Lower lobe of right lung (tissue), 2 donors: ENCODE measurements at places on chromosomes 2 and 18. TPM values are rescaled to one million over a fixed set of nuclear protein-coding genes. Genes with fewer than 3 reads are reported as not detected.

Gene CHST9
- 5.6 TPM for total RNA-seq

Gene ASTL
- not detected for total RNA-seq

Gene CYRIA
- total RNA-seq: 29.4 TPM

Gene ONECUT2
- 0.03 TPM for total RNA-seq

Gene PTPRN
- total RNA-seq: not detected

Gene ANKRD12
- total RNA-seq: 77.7 TPM

Gene BUB1
- 4.8 TPM for total RNA-seq

Gene CD226
- 5.4 TPM for total RNA-seq

Gene SERPINB11
- 0.77 TPM for total RNA-seq

- peak; percentile 69 for DNase-seq
Observed at GRCh38 chr18:5543773-5544389, at the start of gene EPB41L3. EPB41L3 (minus strand) TSS chr18:5543997; CDS start chr18:5489183, 54,814 bp downstream.

DNA sequence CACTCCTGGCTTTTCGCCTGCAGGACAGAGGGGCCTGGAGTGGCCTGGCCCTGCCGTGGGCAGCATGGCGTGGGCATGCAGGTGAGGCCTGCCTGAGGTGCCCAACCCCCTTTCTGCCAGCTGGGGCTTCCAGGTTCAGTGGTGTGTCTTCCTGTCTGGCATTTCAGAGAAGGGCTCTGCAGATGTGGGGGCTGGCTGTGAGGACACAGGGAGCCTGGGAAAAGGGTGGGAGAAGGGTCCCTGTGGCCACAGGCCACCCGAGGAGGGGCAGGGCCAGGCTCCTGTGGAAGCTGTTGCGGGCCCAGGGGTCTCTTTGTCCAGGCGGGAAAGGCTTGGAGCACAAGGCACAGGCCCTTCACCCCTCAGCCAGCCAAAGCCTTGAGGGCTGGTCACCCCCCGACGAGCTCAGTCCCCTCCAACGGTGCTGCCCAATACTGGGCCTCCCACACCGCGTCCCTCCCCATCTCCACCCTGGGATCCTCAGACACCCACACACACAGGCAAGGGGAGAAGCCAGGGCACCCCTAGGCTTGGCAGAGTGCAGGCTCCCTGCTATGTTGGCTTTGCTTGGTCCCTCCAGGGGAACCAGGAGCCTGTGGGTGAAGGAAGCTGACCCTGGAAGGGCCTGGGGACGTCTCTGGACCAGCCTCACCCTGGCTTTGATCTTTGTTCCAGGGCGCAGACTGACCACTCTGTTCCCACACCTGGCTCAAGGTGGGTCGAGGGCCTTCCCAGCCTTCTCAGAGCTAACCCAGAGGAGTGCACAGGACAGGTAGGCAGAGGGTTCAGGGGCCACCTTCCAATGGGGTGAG, 3.7 kb upstream of the AQP12A start:
- no peak for DNase-seq

- DNase-seq: peak; percentile 1
Observed at GRCh38 chr2:11571170-11571569, 37.3 kb downstream of the GREB1 start.

- no peak for DNase-seq
Observed at GRCh38 chr18:59386909-59387686, 28.0 kb upstream of the LMAN1 start.

- DNase-seq: no peak
Observed at GRCh38 chr2:53033411-53033810, 734.2 kb upstream of the CHAC2 start.

DNA sequence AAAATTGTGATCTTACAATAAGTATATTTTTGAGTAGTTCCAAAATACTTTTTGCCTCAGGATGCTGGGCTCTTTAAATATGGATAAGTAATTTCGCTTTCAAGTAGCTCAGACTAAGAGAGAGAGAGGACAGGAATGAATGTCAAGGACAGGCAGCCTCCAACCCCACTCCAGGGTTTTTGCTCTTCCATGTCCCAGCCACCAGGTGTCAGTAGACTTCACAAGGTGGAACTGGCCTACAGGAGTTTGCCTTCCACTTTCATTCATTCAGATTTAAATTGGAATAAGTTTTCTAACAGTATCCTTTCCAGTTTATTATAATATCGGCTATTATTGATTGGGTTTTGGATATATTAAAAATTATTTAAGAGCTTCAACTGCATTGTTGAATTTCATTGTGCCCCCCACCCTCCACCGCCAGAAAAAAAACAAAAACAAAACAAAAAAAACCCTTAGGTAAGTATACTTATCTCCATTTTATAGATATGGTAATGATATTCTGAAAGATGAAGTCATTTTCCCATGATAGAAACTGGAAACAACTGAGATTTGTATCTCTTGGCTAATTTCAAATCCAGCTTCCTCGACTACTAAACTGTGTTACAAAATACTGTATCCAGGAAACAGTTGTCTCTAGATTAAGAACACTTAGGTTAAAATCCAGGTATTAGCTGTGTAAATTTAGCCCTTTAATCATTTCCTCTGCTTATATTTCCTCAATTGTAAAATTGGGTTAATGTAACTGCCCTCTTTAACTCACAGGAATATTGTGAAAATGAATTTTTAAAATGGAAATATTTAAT, 793.1 kb downstream of the ERBB4 start:
- no peak for DNase-seq

DNA sequence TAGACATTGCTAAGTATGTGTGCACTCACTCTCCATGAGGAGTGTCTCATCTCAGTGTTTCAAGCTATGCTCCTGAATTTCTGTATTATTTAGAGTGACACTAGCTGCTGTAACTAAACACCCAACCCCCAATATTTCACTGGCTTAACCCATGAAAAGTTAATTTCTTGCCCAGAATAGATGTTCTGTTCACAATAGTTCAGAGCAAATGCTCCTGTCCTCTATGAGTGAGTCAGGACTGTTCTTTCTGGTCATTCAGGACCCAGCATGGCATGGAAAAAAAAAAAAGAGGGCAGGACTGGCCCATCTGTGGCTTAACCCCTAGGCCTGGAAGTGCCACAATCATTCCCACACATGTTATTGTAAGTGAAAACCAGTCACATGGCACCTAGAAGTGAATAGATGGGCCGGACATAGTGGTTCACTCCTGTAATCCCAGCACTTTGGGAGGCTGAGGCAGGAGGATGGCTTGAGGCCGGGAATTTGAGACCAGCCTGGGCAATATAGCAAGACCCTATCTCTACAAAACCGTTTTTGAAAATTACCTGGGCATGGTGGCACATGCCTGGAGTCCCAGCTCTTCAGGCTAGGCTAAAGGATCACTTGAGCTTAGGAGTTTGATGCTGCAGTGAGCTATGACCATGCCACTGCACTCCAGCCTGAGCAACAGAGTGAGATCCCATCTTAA, 663.6 kb downstream of the IRS1 start:
- DNase-seq: no peak

GRCh38 chr2:58448065-58448507, 207.0 kb upstream of the FANCL start:
- DNase-seq: no peak

GRCh38 chr2:10042301-10043161, 819 bp upstream of the KLF11 start:
- DNase-seq: peak; percentile 91

DNA sequence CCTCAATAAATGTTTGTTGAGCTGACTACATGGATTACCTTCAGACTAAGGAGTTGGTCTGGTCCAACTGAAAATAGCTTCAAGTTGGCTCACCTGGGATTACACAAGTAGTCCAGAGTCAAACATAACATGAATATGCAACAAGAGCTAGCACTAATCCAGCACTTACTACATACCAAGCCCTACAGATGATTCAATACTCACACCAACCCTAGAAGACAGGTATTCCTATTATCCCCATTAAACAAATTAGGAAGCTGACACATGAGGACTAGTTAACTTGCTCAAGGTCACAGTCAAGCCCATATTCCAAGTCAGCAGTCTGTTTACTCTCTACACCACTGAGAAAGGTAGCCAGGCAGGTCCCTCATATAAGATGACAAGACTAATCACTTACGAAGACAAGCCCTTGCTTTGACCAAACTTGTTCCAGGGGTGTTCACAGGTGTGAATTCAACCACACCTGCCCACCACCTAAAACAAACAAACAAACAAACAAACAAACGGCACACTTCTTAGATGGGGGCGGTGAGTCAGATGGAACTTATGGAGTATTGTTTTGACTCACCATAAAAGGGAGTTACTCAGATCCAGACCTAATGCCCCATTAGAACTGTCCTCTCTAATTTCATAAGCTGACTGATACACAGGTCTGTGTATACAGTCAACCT, 29.1 kb downstream of the TMEM131 start:
- DNase-seq: no peak

- no peak for DNase-seq
Observed at GRCh38 chr2:197647961-197648690, 27.3 kb downstream of the RFTN2 start.

- peak; percentile 39 for DNase-seq
Observed at GRCh38 chr2:28348149-28348567, 44.5 kb upstream of the FOSL2 start.

- no peak for DNase-seq
Observed at GRCh38 chr2:144939590-144939989, 419.7 kb upstream of the ZEB2 start.

- DNase-seq: no peak
Observed at GRCh38 chr2:218643751-218644310, 15.6 kb downstream of the ZNF142 start.

DNA sequence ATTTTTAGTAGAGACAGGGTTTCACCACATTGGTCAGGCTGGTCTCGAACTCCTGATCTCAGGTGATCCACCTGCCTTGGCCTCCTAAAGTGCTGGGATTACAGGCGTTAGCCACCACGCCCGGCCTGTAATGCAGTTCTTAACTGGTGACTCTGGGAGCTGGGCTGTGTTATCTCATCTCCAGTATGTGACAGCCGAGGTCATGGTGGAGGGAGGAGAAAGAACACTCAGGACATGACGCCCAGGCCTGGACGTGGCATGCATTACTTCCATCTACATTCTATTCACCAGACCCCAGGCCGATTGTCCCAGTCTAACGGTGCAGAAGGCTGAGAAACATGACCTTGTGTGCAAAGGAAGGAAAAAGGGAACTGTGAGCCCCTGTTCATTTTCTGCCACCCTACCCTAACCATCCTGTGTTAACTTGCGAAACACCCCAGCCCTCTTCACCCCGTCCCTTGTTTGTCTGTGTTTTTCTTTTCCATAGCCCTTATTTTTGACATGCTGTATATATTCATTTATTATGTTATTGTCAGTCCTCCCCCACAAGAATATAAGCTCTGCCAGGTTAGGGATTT, 88.1 kb upstream of the ASAP2 start:
- DNase-seq: no peak

DNA sequence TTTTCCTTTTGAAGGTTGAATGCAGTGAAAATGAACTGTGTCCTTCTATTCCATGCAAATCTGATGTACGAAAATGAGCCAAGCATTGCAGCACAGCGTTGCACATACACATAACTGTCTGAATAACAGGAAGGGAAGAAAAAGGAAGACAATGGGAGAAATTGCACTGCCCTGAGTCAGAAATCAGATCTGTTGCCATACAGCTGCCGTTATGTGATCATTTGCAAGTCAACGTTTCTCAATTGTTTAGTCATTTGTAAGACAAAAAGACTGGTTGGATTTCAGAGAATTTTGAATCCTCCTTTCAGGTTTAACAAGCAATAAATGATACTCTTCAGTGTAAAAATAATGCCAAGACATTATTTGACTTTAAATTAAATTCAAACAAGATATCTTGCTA, 284.1 kb downstream of the DSEL start:
- no peak for DNase-seq

GRCh38 chr2:20236496-20236895, 11.6 kb upstream of the SDC1 start:
- DNase-seq: no peak

GRCh38 chr2:119245076-119245840, 21.6 kb downstream of the STEAP3 start:
- peak; percentile 23 for DNase-seq

DNA sequence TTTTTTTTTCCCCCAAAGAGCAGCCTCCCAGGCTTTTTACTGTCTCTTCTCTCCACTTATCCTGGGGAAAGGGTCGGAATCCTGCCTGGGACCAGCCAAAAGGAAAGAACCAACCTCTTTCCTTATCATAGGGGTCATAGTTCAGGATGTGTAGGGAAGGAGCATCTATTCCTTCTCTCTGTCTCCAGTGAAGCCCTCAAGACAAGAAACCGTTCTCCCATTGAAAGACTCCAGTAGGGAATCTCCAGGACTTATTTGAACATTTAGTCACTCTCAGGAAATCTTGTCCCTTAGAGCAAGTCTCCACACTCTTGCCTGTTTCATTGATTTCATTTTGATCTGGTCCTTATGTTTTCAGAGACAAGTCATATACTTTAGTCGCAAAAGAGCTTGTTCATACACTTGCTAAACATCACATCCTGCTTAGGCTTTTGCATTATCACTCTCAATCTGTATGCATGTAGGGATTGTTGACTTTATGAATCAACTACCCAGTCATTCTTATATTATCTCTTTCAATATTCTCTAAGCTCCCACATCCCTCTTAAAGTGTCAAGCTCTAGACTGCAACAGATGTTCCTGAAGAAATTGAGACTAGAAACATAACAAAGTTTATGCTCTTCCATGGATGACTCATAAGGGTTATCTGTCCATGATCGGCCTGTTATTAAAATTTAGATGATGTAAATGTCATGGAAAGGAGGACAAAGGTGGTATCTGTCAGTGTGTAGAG, 116.2 kb upstream of the ST6GAL2 start:
- no peak for DNase-seq

GRCh38 chr2:203734276-203734983, 28.0 kb downstream of the CD28 start:
- no peak for DNase-seq

DNA sequence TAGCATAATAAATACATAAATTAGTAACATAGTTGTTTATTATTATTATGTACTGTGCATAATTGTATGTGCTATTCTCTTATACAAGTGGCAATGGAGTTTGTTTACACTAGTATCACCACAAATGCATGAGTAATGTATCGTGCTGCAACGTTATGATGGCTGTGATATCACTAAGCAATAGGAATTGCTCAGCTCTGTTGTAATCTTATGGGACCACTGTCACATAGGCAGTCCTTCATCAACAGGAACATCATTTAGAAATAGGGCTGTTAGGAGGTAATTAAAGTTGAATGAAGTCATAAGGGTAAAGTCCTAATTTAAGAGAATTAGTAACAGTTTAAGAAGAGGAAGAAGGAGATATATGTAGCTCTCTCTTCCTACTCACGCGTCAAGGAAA, 33.8 kb downstream of the TEX51 start:
- no peak for DNase-seq

- no peak for DNase-seq
Observed at GRCh38 chr2:127270663-127271062, 23.3 kb downstream of the ERCC3 start.

GRCh38 chr18:10113121-10114022, 199.6 kb downstream of the VAPA start:
- no peak for DNase-seq
